ENCODE measurements at places on chromosomes 5 and 9.

DNA sequence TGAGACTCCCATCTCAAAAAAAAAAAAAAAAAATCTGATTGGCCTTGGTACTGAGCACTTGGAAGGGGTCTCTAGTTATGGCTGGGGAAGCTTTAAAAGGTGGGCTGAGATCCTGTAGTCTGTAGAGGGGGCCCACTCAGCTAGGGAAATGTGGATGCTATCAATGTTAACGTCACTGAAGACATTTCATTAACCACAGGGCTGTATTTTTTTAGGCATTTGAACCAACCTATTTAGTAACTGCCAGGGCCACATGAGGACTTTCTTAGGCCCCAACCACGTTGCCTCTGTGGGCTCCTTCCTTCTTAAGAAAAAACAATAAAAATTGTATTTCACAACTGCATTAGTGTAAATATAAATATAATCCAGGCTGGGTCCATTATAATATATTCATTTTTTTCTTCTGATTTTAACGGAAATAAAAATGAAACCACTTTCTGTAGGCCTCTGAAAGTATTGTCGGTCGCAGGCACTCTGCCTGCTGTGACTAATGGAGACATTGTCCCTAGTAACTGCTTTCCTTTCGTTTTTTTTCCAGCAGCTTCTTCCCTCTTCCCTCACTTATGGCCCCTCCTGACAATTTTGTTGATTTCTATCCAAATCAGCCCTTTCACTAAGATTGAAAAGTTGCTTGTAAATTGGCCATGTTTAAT, 71.6 kb downstream of the GCNT1 start:
- DNase-seq, result no peak

GRCh38 chr5:138563340-138564118, 11.7 kb downstream of the HSPA9 start:
- DNase-seq, result no peak

GRCh38 chr9:136228107-136228875, 17.3 kb downstream of the QSOX2 start:
- no peak for DNase-seq

DNA sequence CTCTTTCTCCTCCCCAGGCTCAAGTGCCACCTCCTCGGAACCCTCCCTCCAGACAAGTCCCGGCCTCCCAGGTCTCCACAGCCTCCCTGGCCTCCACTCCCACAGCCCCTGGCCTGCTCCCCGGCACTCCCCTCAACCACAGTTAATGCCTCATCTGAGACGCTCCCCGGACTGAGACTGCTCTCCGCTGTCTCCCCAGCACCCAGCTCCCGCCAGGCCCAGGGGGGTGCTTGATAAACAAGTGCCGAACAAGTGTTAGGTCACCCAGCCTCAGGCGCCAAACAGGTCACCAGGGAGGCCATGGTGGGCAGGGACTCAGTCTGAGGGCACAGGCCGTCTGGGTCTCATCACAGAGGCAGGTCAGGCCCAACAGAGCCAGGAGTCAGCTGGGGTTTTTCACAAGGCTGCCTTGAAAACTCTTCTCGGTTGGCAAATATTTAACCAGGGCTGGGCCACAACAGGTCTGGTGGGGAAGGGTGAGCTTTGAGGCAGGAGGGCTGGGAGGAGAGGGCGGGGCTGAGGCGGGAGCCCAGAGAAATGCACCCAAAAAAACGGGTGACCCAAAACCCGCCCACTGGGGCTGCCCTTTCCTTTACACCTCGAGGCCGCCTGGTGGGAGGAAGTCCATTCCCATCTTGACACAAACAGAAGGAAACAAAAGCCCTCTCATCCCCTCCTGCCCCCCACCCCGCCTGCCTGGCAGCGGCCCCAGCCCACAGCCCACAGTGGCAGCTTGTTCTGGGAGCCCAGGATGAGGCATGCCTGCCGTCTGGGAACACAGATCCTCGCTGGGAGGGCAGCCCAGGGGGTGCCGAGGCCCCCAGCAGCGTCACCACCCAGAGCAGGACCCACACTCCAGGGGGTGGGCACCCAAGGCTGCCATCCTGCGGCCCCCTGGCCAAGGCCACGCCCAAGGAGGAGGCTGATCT, 66.6 kb upstream of the STXBP1 start:
- DNase-seq, result peak; percentile 62

DNA sequence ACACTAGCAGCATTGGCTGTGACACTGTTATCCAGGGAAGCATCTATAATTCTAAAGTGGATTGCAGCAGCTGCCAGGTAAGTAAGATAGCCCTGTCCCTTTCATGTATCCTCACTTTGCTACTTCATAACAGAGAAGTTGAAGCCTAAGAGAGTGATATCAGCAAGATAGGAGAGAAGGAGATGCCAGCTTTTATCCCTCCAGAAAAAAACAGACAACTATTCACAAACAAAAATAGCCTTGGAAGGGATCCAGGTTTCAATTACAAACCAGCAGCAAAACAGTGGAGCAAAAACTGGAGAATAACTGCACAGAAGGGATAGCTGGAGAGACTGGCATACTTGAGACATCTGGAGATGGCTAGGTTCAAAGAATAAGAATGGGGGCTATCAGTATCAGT, 19.6 kb upstream of the VCAN start:
- DNase-seq, result no peak

DNA sequence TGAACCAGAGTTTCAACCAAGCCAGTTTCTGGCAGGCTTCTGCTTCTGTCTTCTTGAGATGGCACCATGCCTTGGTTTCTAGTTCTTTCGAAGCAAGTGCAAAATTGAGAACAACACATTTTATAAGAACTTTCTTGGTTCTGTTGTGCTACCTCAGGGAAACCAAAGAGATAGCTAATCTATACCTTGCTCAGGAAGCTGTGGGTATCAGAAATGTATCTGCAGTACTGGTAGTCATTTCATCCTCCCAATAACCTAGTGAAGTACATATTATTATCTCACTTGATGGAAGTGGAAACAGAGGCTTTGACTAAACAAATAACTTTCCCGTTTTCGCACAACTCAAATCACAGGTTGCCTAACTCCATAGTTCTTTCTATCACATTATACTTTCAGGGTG, 246.6 kb downstream of the ENC1 start:
- no peak for DNase-seq

GRCh38 chr5:87746341-87746740, 333.6 kb upstream of the CCNH start:
- DNase-seq, result no peak

DNA sequence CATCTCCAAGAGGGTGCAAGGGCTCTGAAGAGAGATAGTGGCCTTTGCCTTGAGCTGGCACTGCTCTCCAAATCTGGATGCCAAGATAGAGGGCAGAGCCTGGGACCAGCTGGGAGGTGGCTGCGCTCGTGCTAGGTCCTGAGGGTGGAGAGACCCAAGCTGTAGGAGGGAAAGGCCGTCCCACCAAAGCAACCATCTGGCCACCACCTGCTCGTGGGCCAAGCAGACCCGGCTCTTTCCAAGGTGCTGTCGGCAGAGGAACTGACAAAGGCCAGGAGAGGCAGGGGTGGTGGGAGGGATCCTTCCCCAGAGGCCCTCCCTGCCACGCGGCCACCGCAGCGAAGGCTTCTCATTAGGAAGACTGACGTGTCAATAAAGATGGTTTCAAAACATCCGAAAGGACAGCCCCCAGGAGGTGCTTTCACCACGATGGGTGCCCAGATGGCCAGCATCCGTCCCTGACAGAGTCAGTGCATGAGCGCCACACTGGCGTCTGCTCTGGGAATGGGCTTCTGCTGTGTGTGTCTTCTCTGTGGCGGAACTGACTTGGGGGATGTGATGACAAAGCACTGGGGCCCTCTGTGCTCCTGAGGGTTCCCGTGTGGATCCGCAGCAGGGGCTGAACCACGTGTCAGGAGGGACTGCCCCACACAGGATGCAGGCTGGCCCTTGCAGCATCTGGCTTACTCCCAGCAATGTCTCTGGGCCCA, 213.5 kb downstream of the FANCC start:
- DNase-seq, result no peak

DNA sequence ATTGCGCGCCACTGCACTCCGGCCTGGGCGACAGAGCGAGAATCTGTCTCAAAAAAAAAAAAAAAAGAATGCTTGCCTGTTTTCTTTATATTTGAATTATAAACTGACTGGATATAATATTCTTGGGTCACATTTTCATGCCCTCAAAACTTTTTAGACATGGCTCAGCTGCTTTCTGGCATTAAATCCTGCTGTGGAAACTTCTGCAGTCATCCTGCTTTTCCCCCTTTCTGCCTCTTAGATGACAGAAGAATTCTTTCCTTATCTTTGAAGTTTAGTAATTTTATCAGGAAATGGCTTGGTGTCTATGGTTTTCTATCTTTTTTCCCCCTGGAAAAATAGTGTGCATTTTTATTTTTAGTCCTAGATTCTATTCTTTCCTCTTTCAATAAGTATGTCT, 234.5 kb downstream of the AOPEP start:
- DNase-seq, result no peak

GRCh38 chr5:110169461-110169860, 479.7 kb downstream of the MAN2A1 start:
- no peak for DNase-seq

DNA sequence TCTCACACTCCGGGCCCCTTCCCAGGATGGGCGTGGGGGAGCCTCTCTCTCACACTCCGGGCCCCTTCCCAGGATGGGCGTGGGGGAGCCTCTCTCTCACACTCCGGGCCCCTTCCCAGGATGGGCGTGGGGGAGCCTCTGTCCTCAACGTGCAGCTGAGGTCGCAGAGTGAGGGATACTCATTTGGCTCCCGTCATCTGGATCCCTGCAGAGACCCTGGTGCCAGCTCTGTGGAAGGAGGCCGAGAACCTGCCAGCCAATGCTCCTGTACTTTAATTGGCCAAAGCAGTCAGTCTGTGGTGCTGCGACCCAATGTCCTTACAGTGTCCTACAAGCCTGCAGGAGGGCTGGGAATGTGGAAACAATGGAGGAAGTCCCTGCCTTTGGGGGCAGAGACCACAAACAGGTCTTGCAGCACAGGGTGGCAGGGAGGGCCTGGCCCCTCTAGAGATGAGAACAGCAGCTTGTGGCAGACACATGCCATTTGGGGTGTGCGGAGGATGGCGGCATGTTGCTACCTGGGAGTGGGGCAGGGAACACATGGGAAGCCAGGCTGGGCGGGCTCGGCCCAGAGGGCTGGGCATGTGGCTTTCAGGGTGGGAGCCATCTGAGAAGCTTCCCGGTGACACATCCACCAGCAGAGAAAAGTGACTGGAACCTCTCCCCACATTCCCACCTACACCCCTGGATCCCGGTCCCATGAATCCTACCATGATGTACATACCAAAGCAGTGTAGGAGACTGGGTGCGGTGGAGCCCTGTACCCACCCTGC, 13.6 kb upstream of the MRNIP start:
- no peak for DNase-seq

DNA sequence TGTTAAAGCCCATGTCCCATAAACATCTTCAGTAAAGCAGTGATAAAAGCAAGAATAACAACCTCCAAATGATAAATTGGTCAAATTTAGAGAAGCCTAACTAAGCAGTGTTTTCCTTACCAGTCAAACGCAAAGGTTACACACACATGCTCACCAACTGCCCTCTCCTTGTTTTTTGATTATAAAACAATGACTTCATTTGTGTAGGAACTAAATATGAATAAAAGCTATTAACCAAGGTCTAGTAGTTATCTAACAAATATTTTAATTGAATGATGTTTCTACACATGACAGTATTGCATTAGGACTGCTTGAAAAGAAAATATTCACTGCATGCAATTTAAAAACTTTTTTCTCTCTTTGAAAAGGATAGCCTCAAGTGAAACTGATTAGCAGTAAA, 36.7 kb downstream of the PCA3 start:
- no peak for DNase-seq

- no peak for DNase-seq
These were observed 38.0 kb downstream of the VCAN start for GRCh38 chr5:83509540-83509939.

- no peak for DNase-seq
These were observed 190.6 kb upstream of the MSX2 start for GRCh38 chr5:174533751-174534241.

- DNase-seq, result no peak
These were observed 5.0 kb upstream of the PPP2R2B start for GRCh38 chr5:146883511-146883910.

DNA sequence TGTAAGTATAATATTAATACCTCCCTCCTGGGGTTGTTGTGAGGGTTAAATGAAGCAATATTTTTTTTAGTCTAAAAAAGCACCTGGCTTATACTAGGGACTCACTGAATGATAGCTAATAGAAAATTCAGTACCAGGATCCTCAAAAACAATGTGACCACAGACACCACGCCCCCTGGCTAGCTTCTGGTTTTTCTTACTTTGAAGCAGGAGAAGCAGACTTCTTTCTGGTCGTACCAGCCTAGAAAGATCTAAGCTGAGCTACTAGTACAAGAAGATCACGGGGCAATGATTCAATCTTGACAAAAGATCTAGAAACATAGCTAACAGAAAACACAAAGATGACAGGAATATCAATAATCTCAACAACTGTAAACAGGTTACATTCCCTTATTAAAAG, 218.5 kb upstream of the SLC30A5 start:
- DNase-seq, result no peak

DNA sequence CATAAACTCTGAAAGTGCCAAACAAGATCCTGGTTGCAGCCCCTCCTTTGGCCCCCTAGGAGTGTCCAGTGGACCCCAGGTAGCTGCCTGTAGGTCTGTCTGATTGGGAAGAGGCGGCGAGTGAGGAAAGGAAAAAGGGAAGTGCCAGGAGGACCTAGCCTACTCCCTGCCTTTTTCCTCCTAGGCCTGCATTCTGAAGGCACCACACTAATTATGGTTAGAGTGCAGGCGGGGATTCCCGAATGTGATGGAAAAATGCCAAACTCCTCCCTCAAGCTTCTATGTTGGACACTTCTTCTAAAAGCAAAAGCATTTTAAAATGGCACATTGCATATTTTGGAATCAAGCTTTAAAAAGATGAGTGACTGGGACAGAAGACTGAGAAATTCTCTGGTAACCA, 83.2 kb upstream of the SMIM15 start:
- peak; percentile 25 for DNase-seq

- DNase-seq, result no peak
These were observed 376.8 kb downstream of the EBF1 start for GRCh38 chr5:158722940-158723339.

GRCh38 chr9:128927731-128928411, 7.1 kb downstream of the PHYHD1 start:
- peak; percentile 45 for DNase-seq

- peak; percentile 40 for DNase-seq
These were observed 168.2 kb downstream of the DAB2IP start for GRCh38 chr9:121819428-121820231.

GRCh38 chr9:99039505-99040182, 65.3 kb upstream of the TGFBR1 start:
- no peak for DNase-seq

DNA sequence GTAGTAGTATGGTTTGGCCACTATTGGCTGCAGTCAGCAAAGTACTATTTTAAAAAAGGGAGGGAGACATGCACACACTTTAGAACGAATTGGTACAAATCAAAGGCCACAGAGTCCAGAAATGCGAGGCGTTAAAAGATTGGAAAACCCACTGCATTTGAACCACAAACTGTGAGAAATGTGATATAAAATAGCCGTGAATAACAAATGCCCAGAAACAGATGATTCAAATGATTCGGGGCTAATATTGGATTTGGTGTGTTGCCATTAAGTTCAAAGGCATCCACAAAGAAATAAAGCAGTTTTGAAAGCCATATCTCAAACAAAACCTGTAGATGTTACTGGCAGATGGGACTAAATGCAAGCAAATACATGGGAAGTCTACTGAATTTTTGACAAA, 140.9 kb upstream of the HMHB1 start:
- no peak for DNase-seq

- DNase-seq, result peak; percentile 77
These were observed 650 bp downstream of the MYORG start for GRCh38 chr9:34375901-34376595.

GRCh38 chr9:82903503-82903902, 159.4 kb downstream of the RASEF start:
- DNase-seq, result no peak
